PC-3 (cell line): ENCODE measurements at places on chromosomes 4 and X.

DNA sequence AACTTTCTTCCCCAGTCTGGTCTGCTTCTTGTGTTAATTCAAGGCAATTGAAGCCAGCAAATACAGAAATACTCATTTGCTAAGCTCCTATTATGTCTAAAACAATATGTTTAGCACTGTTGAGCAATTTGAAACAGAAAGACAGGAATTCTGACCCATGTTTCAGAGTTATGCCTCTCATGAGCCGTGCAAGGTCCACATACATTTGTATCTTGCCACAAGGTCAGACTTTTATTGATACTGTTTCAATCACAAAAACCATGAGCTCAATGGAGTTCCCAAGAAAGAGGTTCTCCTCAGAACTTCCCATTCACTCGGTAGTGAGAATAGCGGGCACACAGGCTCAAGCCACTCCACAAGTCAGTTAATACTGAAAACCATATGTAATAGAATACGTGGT is 47.6 kb upstream of the SPRY1 start:
- DNase-seq: no peak

DNA sequence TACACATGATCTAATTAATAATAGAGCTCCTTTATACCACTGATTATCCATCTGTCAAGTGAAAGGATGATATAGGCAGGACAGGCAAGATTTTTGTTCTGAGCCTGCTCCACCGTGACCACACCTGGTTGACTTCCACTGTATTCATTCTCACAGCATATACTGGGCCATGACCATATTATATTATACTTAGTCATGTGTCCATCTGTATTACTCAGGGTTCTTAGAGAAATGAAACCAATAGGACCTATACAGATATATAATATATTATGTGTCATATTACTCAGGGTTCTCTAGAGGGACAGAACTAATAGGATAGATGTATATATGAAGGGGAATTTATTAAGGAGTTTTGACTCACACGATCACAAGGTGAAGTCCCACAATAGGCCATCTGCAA is 675.1 kb downstream of the GRXCR1 start:
- DNase-seq: no peak

GRCh38 chrX:133923113-133923512 is 62.3 kb downstream of the GPC3 start:
- no peak for DNase-seq

DNA sequence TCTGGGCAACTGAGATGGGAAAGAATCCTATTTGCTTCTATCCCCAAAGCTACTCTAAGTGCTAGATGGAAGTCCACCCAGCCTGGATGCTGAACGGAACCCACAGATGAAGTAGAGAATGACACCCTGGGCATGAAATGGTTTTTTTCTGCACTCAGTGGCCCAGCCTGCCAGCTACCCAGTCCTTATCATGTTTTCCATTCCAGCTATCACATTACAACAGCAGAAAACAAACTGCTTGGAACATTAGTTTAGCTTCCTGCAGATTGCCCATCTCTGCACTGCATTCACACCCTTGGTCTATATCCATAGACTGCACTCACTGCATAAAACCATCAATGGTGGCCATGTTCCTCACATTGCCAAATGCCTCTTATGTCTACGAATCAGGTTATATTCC is 79.1 kb downstream of the NYX start:
- DNase-seq: no peak

- no peak for DNase-seq
These were observed 34.0 kb downstream of the STARD8 start for GRCh38 chrX:68681443-68681941.
